ENCODE measurements at places on chromosomes 4 and X.

GRCh38 chrX:105870445-105870844, 48.1 kb downstream of the NRK start:
- no peak for DNase-seq

- no peak for DNase-seq
Observed at GRCh38 chrX:69813677-69814076, 197.8 kb downstream of the EDA start.

GRCh38 chrX:46254641-46255040, 290.6 kb downstream of the ZNF674 start:
- no peak for DNase-seq

DNA sequence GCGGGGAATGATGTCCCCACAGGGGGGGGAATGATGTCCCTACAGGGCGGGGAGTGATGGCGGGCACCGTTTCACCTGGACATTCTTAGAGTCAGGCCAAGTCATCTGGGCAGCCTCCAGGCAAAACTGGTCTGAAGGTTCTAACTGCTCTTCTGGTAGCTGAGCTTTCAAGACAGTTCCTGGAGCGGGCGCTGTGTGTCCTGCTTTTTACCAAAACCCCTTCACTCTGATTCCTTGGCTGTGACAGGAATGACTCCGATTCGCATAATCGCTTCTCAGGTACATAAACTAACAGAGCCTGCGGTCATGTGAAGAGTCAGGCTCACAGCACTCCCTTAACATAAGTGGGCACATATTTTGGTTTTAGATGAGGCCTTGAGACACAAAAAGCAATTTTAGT, 836.0 kb downstream of the TRIML1 start:
- no peak for DNase-seq

- no peak for DNase-seq
Observed at GRCh38 chrX:13235930-13236329, 83.9 kb downstream of the ATXN3L start.

DNA sequence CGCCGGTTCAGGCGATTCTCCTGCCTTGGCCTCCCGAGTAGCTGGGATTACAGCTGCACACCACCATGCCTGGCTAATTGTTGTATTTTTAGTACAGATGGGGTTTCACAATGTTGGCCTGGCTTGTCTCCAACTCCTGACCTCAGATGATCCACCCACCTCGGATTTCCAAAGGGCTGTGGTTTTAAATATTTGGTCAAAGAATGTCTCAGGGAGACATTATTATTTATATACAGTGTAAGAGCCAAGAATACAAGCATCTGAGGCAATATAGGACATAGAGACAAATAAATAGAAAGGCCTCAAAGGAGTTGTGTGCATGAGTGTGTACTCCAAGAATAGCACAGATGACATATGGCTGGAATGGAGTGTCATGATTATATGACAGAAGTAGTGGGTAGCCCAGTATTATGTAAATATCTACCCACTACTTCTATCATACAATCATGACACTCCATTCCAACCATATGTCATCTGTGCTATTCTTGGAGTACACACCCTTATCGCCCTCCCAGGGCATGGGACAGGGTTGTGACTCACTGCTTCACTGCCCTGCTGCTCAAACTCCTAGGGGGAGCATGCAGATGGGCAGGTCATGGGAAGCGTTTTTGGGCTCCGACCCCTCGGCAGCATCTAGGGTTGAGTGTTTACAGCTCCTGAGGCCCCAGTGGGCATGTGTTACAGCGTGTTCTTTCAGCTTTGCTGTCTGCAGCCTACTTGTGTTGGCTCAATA, 1649.8 kb upstream of the PCDH10 start:
- DNase-seq, result no peak

- no peak for DNase-seq
Observed at GRCh38 chr4:52949336-52949735, 87.2 kb downstream of the RASL11B start.

GRCh38 chr4:173821036-173821435, 291.0 kb upstream of the HAND2 start:
- DNase-seq, result no peak

- peak; percentile 69 for DNase-seq
Observed at GRCh38 chr4:36351082-36351666, 69.8 kb downstream of the DTHD1 start.

- peak; percentile 50 for DNase-seq
Observed at GRCh38 chr4:76546759-76547742, 112.0 kb downstream of the SHROOM3 start.

DNA sequence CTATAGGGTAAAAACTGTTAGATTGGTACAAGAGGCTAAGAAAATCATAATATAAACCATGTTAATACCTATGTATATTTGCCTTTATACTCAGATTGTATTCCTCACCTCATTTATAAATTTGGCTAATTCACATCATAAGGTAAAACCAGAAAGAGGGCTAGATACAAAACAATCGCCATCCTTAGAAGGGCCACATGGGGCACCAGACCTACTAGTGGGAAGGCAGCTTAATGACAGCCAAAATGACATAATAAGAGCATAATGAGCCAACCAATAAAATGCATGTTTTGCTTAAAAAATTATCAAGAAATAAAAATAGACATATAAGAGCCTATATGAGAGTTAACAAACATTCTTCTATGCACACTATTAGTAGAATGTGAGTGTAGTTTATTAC, 107.3 kb upstream of the PRDX4 start:
- no peak for DNase-seq

- no peak for DNase-seq
Observed at GRCh38 chr4:165367040-165367439, 11.8 kb upstream of the CPE start.

DNA sequence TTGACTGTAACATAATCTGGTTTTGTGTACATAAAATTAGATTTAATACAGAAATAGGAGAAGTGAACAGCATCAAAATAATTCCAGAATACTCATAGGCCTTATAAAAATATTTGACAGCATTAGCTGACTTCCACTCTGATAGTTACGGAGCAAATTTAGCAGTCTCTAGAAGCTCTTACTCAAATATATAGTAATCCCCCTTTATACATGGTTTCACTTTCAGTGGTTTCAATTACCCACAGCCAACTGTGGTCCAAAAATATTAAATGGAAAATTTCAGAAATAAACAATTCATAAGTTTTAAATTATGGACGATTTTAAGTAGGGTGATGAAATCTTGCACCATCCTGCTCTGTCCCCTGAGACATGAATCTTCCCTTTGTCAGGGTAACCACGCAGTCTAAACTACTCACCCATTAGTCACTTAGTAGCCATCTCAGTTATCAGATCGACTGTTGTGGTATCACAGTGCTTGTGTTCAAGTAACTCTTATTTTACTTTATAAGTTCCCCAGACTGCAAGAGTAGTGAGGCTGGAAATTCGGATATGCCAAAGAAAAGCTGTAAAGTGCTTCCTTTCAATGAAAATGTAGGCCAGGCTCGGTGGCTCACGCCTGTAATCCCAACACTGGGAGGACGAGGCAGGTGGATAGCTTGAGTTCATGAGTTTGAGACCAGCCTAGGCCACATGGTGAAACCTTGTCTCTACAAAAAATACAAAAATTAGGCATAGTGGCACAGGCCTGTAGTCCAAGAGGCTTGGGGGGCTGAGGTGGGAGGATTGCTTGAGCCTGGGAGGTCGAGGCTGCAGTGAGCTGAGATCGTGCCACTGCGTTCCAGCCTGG, 17.2 kb upstream of the RTL9 start:
- no peak for DNase-seq

GRCh38 chr4:159002950-159003349, 99.9 kb upstream of the RAPGEF2 start:
- no peak for DNase-seq
